NCI-H2171 (cell line): ENCODE measurements at places on chromosomes 2 and 18.

GRCh38 chr2:10865841-10866240 lies 45.9 kb upstream of the KCNF1 start:
- DNase-seq, result no peak

DNA sequence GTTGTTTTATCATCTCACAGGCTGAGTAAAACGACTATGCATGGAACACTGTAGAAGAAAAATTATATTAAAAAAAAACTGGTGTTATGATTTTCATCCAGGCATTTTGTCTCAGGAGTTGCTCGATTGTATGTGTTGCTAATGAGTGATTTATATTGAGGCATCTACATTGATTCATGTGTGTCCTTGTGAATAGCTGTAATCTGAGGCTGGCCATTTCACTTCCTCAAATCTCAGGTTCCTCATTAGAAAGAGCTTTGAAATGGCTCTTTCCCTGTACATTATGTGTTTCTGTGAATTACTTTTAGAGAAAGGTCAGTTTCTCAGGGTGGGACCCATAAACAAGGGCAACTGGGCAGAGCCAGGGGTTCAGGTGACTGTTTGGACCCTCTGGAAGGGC lies 2.3 kb downstream of the IL18R1 start:
- DNase-seq, result no peak

GRCh38 chr2:10954856-10955818 lies 43.4 kb downstream of the KCNF1 start:
- no peak for DNase-seq

- no peak for DNase-seq
Observed at GRCh38 chr2:128369108-128369555, 50.5 kb upstream of the HS6ST1 start.

DNA sequence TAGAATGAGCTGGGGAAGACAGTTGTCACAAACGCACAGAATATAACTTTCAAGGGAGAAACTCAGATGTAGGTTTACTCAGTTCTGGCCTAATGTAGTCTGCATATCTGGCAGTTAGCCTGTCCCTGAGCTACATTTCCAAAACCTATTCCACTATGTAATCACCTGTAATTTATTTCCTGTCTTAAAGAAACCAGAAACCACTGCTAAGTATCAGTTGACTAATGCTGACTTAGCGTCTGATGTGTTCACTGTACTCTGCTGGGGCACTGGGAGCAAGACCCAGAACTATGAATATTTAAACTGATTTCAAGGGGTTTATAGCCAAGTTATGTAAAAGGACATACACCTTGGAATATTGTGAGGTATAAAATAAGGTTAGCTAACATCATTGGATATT lies 1995.2 kb upstream of the PIK3C3 start:
- DNase-seq, result no peak

- DNase-seq, result peak; percentile 23
Observed at GRCh38 chr18:65938592-65939372, 188.0 kb downstream of the CDH7 start.

DNA sequence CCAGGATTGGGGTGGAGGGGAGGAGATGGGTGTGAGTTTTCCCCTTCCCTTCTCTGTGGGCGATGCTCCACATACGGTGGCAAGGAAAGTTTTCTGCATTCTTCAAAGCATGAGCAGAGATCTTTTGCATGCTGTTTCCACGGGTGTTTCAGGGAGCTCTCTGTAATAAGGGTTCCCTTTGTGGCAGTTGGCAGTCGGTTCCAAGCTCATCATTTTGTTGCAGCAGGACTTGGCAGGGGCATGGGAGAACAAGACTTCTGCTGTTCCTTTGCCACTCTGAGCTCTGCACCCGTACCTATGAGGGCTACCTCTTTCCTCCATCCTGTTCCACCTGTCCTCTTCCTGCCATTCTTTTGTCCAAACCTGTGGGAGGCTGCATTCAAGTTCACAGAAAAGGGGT lies 71.3 kb upstream of the SPRED2 start:
- no peak for DNase-seq

GRCh38 chr2:113158884-113159553 lies 14.8 kb upstream of the PSD4 start:
- DNase-seq, result no peak

- peak; percentile 25 for DNase-seq
Observed at GRCh38 chr2:22355816-22356433, 1029.1 kb upstream of the KLHL29 start.

GRCh38 chr2:222424276-222424728 lies at the start of gene SGPP2:
Gene SGPP2, plus strand, starts transcription at chr2:222424543. Its CDS starts 60 bp downstream, at chr2:222424603.
- DNase-seq, result peak; percentile 53

GRCh38 chr2:225493420-225494099 lies 94.0 kb downstream of the NYAP2 start:
- DNase-seq, result no peak

- DNase-seq, result peak; percentile 90
Observed at GRCh38 chr2:157107877-157108276, 149.6 kb upstream of the GALNT5 start.

DNA sequence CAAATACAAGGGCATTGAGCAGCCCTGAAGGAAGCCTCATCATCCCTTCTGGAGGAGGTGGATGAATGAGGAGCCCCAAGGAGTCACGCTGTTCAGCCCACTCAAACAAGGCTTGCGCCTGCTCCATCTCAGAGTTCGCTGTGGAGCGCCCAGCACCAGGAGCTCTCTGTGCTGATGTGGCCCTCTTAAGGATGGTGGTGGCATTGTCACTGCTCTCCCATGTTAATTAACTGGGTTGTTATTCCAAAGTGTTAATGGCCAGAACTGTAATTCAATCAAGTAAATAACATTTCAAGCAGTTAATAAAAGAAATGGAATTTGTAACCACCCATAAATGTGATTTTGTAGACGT lies 726.0 kb upstream of the RAB6C start:
- DNase-seq, result peak; percentile 44

- DNase-seq, result no peak
Observed at GRCh38 chr2:20595439-20596192, 55.3 kb downstream of the HS1BP3 start.

DNA sequence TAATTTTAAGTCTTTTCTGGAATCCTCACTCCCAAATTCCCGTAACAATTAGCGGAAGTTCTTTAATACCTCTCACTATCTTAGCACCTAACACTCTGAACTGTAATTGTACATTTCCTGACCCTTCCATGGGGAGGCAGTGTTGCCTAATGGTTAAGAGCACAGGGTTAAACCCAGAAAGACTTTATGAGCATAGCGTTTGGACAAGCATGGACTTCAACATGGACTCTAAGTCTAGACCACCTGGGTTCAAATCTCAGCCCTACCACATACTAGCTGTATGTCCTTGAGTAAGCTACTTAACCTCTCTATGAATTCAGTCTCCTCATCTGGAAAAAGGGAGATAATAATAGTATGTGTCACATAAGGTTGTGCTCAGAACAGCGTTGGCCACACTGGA lies 13.0 kb downstream of the ANTXR1 start:
- no peak for DNase-seq

DNA sequence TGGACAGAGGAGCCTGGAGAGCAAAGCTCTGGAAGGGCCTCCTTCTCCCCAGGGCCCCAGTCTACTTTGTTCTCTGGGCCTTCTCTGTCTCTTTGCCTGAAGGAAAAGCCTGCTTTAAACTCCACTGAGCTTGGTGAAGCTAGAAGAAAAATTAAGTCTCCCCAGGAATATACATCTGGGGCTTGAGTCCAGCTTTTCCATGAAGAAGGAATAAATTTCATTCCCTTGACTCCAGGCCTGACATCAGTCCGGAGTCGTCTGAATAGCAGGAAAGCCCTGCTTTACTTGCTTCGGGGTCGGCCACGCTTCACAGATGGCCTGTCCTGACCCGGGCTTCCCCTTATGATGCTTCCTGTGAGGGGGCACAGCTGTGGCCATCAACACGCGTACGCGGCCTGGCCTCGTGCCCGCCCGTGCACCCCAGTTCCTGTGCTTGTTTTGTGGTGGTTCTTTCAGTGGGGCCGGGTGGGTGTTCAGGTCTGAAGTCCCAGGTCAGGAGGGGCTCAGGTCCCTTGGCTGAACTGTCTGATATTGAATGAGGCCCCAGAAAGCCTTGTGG lies 73.6 kb downstream of the ACOXL start:
- no peak for DNase-seq

DNA sequence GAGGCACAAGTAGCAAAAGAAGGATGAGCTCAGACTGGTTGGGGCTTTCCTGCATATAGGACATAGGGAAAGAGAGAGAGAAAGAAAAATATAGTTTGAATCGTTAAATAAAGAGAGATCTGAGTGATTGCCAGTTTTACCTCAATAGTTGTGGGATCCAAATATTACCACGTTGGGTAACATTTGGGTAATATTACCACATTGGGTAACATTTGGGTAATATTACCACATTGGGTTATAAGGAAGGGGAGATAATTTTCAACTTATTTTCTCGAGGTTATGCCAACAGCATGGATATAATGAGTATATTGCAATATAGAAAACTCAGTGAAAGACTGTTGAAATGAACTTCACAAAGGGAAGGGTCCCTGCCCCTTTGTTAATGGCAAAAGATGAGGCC lies 20.7 kb downstream of the SP140 start:
- no peak for DNase-seq

DNA sequence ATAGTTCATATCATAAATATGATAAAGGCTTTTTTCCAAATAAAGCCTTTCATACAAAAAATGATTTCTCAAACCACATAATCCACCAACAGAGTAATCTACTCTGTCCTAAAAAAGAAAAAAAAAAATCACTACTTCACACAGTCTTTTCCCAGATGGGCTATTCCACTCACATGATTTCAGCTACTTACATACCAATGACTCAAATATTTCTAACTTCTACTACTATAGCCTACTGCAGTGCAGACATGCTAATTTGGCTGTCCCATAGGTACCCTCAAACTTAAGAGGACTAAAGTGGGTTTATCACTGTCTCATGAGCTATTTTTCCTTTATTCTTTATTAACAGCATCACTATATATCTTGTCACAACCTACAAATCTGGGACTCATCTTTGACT lies 57.4 kb downstream of the SLC66A3 start:
- no peak for DNase-seq

DNA sequence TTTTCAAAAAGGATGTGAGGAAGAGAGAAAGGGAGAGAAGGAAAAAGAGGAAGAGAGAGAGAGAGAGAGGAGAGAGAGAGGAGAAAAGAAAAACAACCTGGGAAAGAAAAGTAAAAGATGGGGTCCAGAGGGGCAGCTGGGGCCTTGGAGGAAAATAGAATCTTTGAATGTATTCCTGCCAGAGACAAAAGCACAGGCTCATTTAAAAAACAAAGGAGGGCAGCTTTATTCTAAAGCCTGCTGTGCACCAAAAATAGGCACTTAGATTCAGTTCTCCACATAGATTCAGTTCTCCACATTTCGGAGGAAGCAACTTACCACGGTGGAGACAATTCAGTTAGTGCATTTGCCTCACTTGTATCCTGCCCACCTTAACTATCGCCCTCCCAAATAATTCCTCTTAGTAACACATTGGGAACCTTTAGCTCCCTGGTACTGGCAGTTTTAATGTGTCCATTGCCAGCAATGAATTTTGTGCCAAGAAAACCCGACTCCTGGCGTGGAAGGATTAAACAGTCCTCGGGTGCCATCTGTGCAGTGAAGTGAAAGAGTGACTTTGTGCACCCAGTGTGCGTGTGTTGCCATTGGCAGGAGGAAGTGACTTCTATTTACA lies 71.3 kb downstream of the DPP4 start:
- DNase-seq, result no peak

DNA sequence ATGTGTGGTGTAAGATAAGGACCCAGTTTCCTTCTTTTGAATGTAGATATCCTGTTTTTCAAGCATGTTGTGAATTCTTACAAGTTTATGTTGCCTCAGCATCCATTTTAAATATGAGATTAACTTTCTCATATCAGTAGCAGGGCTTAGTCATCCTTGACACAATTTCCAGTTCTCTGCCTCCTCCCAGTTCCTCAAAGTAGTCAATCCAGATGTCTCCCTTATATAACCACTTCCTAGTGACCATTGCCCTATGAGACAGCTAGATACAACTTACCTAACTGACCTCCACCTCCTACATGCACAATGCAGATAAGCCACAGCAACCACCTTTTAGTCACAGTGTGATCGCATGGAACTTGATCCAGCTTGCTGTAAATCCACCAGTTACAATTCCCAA lies 269.2 kb upstream of the ZNF521 start:
- no peak for DNase-seq

DNA sequence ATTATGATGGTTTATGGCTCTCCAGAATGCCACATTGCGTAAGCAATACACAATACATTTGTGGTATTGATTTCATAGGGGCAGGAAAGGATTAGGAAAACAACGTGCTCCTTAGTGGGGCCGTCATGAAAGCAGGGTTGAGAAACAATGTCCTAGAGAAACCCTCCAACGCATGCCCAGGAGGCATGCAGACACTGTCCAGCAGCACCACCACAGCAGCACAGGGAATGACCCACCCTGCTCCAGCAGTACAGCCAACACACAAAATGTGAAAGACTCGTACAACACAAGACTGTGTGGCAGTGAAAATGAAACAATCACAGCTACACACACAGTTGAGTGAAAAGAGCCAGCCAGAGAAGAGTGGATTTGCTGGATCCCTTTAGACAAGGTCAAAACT lies 66.3 kb downstream of the FAM168B start:
- no peak for DNase-seq

- DNase-seq, result no peak
Observed at GRCh38 chr18:26864658-26865057, 849 bp downstream of the AQP4 start.

GRCh38 chr18:23189768-23190661 lies 54.7 kb downstream of the CABLES1 start:
- no peak for DNase-seq

DNA sequence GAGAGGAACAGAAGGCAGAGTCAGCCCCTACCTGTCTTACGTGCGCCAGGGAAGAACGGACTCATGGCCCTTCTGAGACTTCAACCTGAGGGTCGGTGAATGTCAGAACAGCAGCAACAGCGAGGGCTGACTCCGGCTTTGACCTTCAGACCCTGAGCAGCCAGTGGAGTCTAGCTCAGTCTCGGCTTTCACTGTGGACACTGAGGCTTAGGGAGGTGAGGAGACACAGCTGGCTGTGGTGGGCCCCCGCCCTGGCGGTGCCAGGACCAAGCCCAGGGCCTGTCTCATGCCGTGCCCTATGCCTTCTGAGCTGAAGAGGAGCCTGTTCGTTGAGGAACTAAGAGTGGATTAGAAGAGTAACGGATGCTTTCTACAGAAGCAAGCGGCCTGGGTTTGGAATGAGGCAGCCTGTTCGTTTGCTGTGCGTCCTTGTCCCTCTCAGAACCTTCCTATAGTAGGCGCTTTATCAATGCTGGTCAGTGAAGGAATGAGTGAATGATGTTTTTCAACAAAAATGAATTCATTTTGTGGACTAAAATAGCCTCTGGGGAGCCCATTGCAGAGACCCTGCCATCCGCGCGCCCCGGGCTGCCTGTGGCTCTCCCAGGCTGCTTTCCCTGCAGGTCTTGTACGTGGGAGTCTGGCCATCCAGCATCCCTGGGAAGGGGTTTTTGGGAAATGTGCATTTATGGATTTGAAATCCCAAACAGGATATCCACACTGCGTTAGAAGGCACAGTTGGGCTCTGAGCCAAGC lies 38.9 kb downstream of the ASB1 start:
- no peak for DNase-seq

GRCh38 chr2:113178069-113178746 lies 4.4 kb downstream of the PSD4 start:
- DNase-seq, result no peak
